ENCODE measurements at places on chromosomes 11 and 22.
A peak's percentile ranks its signal among the peaks of the same experiment; 100 is the strongest.

DNA sequence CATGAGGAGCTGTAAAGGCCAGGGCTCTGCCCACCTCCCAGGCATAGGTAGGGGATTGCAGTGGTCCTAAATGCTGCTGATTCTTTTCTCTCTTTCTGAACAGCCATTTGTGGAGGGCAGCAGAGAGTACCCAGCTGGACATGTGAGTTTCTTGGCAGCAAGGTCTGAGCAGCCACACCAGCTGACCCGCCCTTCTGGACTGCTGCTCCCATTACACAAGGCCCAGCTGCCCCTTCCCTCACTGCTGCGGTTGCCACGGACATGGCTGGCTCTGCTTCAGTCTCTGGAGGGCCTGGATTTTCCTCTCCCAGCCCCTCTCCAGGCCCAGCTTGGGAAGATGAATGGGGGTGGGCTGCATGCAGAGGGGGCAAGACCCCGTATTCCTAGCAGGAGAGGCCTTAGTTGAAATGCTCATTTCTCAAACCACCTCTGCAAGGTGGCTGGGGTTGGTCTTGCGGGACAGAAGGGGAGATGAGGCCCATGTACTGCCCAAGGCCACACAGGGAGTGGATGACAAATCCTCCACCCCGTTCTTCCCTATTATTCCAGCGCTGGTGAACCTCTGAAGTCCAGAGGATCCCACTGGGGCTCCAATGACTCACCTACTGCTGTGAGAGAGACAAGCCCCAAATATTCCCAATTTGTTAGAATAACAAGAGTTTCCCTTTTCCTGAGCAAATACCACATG lies 4.6 kb downstream of the LGALS12 start:
- no peak for DNase-seq

- no peak for DNase-seq
These were observed 110.3 kb downstream of the LRRC32 start for GRCh38 chr11:76560219-76560618.

DNA sequence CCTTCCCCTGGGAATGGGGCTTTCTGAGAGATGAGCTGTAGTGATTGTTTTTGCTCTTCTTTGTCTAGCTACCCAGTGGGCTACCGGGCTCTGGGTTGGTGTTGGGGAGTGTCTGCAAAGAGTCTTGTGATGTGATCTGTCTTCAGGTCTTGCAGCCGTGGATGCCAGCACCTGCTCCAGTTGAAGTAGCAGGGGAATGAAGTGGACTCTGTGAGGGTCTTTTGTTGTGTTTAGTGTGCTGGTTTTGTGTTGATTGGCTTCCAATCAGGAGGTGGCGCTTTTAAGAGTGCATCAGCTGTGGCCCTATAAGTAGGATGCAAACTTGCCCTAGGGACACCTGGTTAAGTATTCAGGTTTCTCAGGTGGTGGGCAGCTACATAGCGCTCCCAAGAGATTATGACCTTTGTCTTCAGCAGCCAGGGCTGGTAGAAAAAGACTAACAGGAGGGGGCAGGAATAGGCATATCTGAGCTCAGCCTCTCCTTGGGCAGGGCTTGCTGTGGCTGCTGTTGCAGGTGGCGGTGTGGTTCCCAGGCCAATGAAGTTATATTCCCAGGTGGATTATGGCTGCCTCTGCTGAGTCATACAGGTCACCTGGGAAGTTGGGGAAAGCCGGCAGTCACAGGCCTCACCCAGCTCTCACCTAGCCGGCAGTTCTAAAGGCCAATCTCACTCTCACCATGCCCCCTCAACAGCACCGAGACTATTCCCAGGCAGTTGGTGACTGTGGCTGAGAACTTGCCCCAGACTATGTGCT lies 315.7 kb upstream of the C11orf87 start:
- no peak for DNase-seq

GRCh38 chr11:118074785-118075184 lies 2.1 kb upstream of the TMPRSS4 start:
- DNase-seq, result no peak

DNA sequence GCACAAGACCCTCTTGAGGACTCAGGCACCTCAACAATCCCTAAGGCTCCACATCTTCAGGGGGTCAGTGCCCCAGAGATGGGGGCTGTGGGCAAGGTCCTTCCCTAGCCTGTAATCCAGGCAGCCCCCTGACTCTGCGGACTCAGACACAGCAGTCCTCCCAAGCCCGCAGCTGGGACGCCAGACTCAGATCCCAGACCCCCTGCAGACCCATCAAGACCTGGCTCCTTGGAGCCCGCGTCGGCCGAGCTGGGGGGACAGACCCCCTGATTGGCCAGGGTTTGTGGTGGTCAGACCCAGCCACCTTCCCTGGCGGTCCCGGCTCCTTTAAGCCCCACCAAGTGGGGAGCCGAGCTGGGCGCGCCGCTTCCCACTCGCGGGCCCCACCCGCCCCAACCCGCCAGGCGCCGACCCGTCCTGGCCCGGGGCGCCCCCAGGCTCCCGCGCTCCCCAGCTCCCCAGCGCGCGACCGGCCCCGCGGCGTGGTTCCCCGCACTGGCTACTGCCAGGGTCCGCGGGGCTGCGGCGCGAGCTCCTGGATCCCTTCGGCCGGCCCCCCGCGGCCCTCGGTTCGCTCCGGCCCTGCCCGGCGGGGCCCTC lies 458 bp downstream of the OSBPL5 start:
- DNase-seq, result no peak

GRCh38 chr11:65425971-65426838 lies 3.6 kb downstream of the NEAT1 start:
- DNase-seq, result peak; percentile 87

- no peak for DNase-seq
These were observed 1078.0 kb downstream of the BRD1 start for GRCh38 chr22:48749555-48750227.

DNA sequence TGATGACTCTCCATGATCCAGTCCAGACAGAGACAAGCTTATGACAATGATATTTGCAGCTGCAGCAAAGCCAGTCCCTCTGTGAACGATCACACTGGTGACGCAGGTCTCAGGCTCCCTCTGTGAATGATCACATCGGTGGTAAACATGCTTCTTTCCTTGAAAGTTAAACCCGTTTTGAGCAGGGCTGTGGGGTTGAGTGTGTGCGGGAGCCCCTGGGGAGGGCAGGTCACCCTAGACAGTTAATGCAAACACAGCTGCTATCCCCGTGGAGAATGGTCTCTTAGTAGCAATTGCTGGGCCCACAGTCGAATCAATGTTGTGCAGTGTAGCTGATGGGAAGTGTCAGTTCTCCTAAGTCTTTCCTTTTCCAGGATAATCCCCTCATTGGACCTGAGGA lies 71.0 kb upstream of the KIRREL3 start:
- DNase-seq, result no peak

GRCh38 chr11:74025467-74026166 lies 16.7 kb upstream of the UCP3 start:
- DNase-seq, result no peak

- DNase-seq, result no peak
These were observed 459.3 kb downstream of the BRD1 start for GRCh38 chr22:49368221-49368975.

- no peak for DNase-seq
These were observed 63.5 kb upstream of the ZC3H12C start for GRCh38 chr11:110029714-110030113.

DNA sequence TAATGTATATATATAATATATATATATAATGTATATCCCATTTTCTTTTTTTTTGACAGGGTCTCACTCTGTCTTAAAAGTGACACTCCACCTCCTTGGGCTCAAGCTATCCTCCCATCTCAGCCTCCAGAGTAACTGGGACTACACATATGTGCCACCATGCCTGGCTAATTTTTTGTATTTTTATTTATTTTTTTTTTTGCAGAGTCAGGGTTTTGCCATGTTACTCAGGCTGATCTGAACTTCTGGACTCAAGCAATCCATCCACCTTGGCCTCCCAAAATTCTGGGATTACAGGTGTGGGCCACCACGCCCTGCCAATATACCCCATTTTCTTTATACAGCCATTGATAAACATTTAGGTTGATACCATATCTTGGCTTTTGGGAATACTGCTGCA lies 33.9 kb upstream of the SLC22A24 start:
- no peak for DNase-seq

DNA sequence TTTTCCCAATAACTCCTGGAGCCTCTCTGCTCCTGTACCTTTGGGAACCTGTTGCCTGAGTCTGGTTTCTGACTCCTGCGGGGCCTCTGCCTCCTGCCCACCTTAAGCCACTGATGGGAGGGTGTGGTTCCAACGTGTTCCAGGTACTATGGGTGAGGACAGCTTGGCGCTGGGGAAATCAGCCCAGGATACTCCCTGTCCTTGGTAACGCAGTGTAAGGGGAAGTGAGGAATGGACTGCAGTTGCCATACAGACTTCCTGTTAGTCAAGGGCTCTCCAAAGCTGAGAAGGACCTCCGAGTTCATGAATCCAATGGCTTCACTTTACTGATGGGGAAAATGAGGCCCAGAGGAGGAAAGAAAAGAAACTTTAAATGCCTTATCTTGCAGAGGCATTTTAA lies 1.2 kb upstream of the MARK2 start:
- DNase-seq, result no peak

DNA sequence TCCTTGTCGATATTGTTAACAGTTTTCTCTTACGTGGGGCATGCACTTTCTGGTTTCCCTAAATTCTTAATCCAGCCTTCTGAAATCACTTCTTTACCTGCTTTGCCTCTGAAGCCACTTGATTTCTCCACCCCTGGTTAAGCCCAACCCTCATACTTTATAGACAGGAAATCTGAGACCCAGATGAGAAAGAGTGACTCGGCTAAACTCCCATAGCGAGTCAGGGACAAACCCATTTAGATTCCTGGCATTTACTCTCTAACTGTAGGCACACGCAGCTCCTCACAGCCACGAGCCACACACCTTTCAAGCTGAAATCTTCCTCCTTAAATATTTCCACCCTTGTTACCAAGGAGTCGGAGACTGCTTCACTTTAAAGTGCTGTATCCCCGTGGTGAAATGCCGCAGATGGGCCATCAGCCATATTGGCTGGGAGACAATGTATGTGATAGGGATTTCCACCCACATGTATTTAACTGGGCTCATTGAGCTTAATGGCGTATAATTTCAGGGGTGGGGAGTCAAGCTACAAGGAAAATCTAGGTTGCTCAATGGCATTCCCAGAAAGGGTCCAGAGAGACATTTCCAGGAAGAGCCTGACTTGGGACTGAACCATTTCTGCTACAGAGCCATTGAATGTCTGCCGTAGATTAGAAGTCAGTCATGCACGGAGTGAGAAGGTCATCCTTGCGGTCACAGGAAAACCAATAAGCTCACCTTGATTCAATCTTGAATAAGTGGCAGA lies 49.9 kb upstream of the GRK3 start:
- no peak for DNase-seq

GRCh38 chr11:113985906-113986305 lies 11.0 kb downstream of the HTR3A start:
- no peak for DNase-seq

- no peak for DNase-seq
These were observed 66.8 kb downstream of the ATM start for GRCh38 chr11:108289699-108290098.

- no peak for DNase-seq
These were observed 786 bp downstream of the RASL10A start for GRCh38 chr22:29314537-29315285.

DNA sequence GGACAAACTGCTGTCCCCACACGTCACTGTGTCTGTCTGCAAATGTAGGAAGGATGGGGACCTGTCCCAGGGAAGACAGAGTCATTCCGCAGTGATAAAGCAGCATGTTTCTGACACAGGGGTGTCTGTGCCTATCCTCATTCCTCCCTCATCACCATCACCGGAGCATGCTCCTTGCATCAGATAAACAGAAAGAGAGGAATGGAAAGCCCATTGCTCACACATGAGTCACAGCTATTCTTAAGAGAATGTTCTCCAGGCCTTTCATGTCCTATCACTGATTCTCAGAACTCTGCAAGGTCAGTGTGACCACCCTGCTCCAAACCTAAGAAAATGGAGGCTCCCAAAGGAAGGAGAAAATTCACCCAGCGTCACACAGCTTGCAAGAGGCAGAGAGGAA lies 38.9 kb downstream of the ZNF195 start:
- DNase-seq, result no peak

DNA sequence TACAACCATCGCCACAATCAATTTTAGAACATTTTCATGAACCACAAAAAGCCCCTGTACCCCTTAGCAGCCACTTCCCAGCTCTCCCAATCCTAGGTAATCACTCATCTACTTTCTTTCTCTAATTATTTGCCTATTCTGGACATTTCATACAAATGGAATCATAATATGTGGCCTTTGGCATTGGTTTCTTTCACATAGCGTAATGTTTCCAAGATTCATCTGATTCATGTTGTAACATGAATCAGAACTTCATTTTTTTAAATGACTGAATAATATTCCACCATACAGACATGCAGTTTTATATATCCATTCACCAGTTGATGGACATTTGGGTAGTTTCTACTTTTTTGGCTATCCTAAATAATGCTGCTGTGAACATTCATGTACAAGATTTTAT lies 56.2 kb upstream of the RCN1 start:
- DNase-seq, result no peak

DNA sequence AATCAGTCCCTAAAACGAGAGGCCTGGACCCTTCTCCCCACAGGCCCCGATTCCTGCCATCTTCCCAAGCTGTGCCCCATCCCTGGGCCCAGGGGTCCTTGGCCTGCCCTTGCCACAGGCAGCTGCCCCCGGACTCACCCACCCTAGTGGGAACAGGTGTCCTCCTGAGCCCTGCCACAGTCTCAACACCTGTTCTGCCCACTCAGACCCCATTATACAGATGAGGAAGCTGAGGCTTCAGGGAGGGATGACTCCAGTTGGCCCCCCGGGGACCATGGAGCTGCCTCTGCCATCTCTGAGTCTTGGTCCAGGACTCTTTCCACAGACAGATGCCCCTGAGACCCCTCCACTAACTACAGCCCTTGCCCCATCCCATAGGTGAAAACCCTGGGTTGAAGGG lies 15.9 kb downstream of the MYBPC3 start:
- DNase-seq, result no peak

- DNase-seq, result no peak
These were observed 78.4 kb downstream of the C11orf91 start for GRCh38 chr11:33622186-33622585.

GRCh38 chr11:125662689-125663088 lies 18.0 kb downstream of the ACRV1 start:
- DNase-seq, result no peak

GRCh38 chr11:107591378-107592230 lies 657 bp downstream of the ELMOD1 start:
- DNase-seq, result no peak

DNA sequence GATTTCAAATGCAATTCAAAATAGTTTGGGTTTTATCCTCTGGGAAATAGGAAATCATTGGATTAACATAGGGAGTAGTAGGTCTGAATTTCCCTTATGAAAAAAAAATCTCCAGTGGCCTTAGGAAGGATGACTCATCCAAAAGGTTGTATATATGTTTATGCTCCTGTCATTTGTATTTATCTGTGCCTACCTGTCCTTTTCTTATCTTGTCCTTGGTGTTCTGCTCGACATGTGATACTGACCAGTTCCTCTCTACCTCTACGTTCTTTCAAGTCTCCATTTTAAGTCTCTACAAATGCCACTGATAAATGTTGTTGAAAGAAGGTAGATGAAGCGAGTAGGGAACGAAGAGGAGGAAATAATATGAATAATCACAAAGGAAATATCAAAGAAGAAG lies 3.0 kb upstream of the SOX6 start:
- DNase-seq, result no peak

Measured in SK-N-MC (cell line).